ENCODE measurements at places on chromosomes 5 and 9. TPM values are rescaled to one million over a fixed set of nuclear protein-coding genes. Genes with fewer than 3 reads are reported as not detected.

SH2D3C gene
- total RNA-seq: under 0.01 TPM

RANBP3L gene
- not detected for total RNA-seq

PCDH12 gene
- not detected for total RNA-seq

LHX6 gene
- total RNA-seq: under 0.01 TPM

ZFP37 gene
- total RNA-seq: 0.48 TPM

CACFD1 gene
- total RNA-seq: 5.5 TPM

PCDHA4 gene
- total RNA-seq: 1.2 TPM

ANKRD55 gene
- not detected for total RNA-seq

NINJ1 gene
- total RNA-seq: 50.4 TPM

BTNL8 gene
- not detected for total RNA-seq

GKAP1 gene
- total RNA-seq: 0.96 TPM

SLCO6A1 gene
- total RNA-seq: not detected

SLC31A1 gene
- total RNA-seq: 24.1 TPM

FBN2 gene
- total RNA-seq: 21.2 TPM

NEUROG1 gene
- total RNA-seq: not detected

LRRC70 gene
- total RNA-seq: 1.5 TPM

NPR3 gene
- total RNA-seq: 2.9 TPM

CARD9 gene
- total RNA-seq: under 0.01 TPM

FNIP1 gene
- total RNA-seq: 51.6 TPM

SLC25A2 gene
- total RNA-seq: not detected

DDX4 gene
- not detected for total RNA-seq

IFNA2 gene
- not detected for total RNA-seq

ANKDD1B gene
- 0.72 TPM for total RNA-seq

SLC6A3 gene
- not detected for total RNA-seq

SMIM32 gene
- not detected for total RNA-seq

GFI1B gene
- total RNA-seq: not detected

MEGF10 gene
- total RNA-seq: under 0.01 TPM

CLTB gene
- 239 TPM for total RNA-seq

ACOT12 gene
- total RNA-seq: not detected

C7 gene
- total RNA-seq: not detected

RASGRF2 gene
- total RNA-seq: 0.21 TPM

BARHL1 gene
- total RNA-seq: not detected

FOXD4 gene
- total RNA-seq: 0.24 TPM

C9orf50 gene
- total RNA-seq: not detected
